ENCODE measurements at places on chromosomes 11 and 22. TPM values are rescaled to one million over a fixed set of nuclear protein-coding genes. Genes with fewer than 3 reads are reported as not detected.
A peak's percentile ranks its signal among the peaks of the same experiment; 100 is the strongest.

Gene SCGB1A1
- not detected for polyA plus RNA-seq

GRCh38 chr11:27217948-27218420, 145.0 kb downstream of the CCDC34 start:
- DNase-seq = no peak

Gene INPP5J
- polyA plus RNA-seq = 0.07 TPM

DNA sequence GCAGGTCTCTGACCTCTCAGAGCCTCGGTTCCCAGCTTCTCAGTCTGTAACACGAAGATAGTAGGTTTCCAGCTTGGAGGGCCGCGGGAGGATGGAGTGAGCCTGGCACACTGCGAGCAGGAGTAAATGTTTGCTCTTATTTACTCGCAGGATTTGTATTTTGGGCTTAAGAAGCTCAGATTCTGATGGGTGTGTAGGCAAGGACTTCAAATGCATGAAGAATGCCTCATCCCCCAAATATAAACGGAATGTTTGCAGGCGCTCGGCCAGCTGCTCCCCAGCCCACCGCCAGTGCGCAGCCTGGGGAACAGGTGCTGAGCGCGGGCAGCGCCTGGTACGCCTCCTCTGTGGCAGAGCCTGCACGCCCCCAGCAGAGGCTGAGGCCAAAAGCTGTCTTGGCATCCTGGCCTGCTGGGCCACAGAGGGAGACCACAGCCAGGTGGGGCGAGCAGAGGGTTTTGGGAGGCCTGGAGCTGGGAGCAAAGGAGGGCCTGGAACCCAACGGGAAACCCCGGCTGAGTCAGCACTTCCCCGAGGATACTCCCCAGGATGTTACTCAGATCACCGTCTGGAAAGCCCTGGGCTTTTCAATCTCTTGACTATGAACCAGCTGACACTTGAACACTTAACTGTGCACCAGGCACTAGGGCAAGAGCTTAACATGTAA, 9.4 kb downstream of the EHD1 start:
- peak; percentile 44 for DNase-seq

Gene PHETA2
- 1.1 TPM for polyA plus RNA-seq

- DNase-seq = no peak
These were observed 667 bp downstream of the RAB6A start for GRCh38 chr11:73760135-73760678.

DNA sequence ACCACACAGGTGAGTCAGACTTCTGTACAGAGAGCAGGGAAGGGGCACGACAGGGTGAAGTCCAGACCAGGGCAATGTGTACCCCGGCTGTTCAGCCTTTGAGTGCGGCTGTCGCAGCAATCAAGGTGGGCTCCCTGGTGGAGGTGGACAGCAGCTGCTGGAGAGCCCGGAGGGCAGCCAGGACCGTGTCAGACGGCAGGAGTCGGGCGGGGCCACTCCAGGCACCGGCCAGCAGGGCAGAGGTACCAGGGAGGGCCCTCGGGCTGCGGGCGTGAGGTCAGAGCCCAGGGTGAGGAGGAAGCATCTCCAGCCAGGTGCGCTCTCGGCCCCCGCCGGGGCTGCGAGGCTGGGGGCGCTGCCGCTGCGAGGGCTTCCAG, 802 bp upstream of the PIM3 start:
- no peak for DNase-seq

DNA sequence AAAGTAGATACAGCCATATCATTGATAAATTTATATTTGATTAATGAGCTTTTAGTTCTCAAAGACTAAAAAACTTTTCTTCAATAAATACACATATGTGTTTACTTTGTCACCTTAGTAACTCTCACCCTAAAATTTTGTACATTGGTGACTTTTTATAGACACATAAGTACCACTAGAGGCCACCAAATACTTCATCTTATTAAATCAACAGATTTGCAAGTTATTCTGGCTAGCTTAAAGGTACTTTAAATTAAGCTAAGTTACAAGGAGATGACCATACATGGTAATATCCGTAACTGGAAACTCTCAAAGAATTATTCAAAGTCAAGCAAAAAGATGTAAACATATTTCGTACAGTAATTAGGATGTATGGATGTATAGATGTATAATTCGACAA, 112.2 kb downstream of the SBF2 start:
- no peak for DNase-seq

DNA sequence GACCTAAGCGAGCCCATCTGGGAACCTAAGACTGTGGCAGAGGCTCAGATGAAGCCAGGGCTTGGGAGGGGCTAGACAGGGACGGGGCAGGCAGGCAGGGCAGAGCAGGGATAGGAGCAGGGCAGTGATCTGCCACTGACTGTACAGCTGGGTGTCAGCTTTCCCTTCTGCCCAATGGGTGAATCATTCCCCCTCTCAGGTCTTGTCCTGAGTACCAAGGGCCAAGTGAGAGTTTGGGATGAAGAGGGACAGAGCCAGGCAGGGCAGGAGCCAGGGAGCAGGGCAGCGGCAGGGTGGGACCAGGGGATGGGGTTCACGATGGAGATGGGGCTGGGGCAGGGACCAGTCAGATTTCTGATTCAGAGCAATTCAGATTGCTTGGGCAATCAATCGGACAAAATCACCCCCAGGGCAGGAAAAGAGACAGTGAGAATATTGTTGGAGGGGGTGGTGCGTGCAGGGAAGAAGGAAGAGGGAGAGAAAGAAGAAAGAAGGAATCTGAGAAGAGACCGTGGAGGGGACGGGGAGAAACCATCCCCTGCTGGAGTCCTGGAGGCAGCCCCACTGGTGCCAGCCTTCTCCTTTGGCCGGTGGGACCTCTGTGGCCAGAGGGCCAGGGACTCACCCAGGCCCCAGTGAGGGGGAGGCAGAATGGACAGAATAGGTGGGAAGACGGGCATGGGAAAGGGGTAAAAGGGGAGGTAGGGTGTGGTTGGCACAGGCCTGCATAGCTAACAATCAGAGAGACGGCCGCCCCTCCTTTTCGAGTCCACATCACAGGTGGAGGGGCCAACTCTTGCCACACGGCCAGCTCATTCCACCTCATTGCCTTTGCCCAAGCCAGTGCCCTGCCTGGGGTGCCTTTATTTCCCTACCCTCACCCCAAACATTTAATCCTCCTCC, 47.2 kb downstream of the CYTH4 start:
- no peak for DNase-seq

- DNase-seq = no peak
These were observed 7.3 kb upstream of the TP53I11 start for GRCh38 chr11:44957776-44958564.

DNA sequence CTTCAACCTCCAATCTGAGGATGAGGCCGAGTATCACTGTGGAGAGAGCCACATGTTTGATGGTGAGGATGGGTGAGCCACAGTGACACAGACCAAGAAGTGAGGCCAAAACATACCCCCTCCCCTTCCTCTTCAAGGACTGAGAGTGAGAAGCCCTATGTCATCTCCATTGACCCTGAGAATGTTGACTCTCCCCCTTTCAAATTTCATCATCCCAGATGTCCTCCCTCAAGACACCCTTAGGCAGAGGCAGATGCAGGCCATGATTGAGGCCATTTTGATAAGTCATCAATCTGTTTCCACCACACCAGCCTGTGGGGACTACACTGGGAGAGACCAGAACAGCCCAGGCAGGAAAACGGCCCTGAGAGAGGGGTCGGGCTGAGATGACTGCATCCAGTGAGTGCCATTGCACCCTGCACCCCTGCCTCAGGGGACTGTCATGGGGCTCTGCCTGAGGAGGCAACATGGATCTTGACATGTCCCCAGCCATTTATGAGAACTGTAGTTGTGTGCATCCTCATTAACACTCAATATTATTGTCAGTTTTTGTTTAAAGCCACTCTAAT, 84.2 kb upstream of the IGLL5 start:
- no peak for DNase-seq

DNA sequence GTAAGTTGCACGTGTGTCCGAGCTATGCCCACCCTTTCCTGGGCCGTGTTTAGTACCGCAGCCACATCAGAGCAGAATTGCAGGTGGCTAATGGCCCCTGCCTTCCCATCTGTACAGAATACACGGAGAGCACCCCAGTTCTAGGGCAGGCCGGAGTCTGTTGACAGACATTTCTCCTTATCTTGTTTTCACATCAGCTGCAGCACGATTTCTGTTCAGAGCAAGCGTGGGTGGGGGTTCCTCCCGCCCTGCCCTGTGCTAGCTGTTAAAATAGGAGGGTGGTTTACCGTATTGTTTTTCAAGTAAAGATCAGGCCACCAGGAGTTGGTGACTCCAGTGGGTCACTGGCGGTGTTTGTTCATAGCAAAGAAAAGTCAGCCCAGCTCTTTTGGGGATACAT, 41.1 kb downstream of the UBASH3B start:
- peak; percentile 43 for DNase-seq

Gene MYEOV
- 0.72 TPM for polyA plus RNA-seq

- no peak for DNase-seq
These were observed 439.7 kb downstream of the BUD13 start for GRCh38 chr11:116333001-116333535.

DNA sequence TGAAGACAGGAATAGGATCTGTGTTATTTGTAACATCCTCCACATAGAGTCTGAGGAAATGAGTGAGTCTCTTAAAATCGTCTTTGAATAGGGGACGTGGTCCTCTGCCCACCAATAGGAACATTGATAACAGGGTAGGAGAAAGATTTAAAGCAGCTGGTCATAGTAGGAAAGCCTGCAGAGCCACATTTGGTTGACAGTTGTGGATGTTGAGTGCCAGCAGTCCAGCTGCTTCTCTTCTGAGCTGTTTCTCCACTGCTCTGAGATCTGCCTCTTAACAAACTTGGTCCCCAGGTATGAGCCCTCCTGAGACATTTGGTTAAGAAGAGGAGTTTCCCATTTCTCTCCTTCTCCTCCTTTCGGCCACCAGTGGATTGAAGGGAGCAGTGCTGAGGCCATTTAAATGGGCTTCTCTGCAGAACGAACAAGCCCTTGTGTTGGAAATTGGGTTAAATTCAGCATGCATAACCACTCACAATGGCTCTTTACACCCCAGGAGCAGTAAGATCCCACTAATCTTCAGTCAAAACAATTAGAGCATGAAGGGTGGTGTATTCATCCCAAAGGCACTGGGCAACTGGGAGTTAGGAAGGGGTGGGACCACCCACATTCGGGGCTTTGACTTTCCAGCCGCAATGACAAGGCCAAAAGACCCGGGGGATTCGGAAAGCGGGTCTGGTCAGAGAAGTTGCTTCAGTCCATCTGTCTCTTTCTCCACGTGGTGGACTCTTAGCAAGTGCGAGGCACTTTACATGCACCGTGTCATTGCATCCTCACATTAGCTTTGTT, 32.3 kb downstream of the MIAT start:
- DNase-seq = no peak

DNA sequence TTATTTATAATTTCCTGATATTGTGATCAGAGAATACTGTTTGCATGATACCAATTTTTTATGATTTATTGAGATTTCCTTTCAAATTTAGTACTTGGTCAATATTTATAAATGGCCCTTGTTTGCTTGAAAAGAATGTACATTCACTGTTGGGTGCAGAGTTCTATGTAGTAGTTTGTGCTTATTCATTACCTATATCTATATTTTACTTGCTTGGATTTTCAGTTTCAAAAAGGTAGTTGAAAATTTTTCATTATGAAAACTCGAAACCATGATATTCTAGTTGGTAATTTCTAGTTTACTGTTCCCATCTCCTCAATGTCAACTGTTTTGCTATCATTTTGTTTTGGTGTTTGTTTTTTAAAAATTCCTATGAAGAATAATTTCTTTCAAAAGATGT, 155.7 kb downstream of the AASDHPPT start:
- no peak for DNase-seq

DNA sequence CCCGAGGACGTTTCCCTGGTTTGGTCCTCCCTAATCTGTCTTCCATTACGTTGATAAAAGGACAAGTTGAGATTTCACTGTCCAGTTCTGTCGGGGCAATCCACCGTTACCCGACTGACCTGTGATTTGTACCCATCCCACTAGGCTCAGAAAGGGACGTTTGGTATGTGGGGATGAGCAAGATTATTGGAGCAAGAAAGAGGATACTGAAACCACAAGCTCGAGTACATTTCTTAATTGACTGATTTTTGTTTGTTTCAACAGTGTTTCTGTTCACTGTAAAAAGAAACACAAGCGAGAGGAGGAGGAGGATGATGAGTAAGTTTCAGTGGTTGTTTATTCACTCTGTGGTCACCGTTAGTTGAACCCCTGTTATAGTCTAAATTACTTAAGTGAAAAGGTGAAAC, 969 bp downstream of the CCDC117 start:
- DNase-seq = no peak

DNA sequence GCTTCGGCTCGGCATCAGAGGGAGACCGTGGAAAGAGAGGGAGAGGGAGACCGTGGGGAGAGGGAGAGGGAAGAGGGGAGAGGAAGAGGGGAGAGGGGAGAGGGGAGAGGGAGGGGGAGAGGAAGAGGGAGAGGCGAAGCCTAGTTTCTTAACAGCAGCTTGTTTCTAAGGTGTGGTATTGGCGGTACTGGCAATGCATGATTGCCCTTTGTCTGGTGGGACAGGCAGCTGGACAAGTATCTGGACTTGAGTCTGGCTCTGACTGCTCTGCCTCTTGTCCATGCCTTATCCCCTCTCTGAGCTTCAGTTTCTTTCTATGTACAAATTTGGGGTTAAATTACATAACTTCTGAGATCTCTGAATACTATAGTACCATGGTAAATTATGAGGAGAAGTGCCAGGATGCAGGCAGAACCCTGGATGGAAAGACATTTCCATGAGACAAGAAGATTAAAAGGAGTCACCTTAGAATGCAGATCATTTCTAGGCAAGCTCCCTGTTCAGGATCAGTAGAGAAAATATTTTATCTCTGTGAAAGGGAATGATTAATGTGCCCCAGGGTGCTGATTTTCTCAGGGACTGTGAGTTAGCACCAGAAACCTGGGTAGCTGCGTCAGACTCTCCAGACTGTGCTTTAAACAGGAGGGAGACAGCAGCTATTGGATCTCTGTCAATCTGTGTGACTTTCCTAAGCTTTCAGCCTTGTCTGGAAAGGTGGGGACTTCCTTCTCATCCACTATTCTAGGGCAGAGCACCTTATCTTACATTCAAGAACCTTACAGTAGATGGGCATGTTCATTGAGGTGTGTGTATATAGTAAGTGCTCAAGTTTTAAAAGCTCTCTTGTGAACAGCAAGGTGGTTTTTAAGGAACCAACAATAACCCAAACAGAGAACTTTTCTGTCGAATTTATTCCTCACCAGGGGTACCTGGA, 31.9 kb upstream of the CCDC90B start:
- DNase-seq = no peak

DNA sequence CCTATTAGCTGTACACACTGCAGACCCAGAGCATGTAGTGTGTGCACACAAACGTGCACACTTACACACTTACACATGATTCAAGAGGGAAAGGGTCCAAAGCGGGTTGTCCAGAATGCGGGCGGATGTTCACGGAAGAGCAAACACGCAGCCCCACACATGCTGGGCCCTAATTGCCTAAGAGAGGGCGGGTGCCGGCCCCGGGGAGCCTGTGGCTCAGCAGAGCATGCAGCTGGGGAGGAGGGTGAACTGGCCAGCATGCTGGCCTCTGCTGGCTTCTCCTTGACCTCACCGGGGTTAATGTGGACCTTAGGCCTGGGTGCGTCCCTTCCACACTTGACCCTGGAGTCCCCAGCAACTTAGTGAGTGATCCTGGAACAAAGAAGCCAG, 816.3 kb downstream of the BRD1 start:
- no peak for DNase-seq
